ENCODE measurements at places on chromosomes 13 and 19. TPM values are rescaled to one million over a fixed set of nuclear protein-coding genes. Genes with fewer than 3 reads are reported as not detected.

Gene DENND1C
- 80.7 TPM for polyA plus RNA-seq

Gene NLRP11
- 0.20 TPM for polyA plus RNA-seq

Gene CD177
- polyA plus RNA-seq = not detected

Gene RGL3
- 2.4 TPM for polyA plus RNA-seq

Gene ANGPTL8
- polyA plus RNA-seq = not detected

Gene IZUMO2
- not detected for polyA plus RNA-seq

Gene C13orf42
- not detected for polyA plus RNA-seq
